ENCODE measurements at places on chromosomes 13 and 19.
A peak's percentile ranks its signal among the peaks of the same experiment; 100 is the strongest.

DNA sequence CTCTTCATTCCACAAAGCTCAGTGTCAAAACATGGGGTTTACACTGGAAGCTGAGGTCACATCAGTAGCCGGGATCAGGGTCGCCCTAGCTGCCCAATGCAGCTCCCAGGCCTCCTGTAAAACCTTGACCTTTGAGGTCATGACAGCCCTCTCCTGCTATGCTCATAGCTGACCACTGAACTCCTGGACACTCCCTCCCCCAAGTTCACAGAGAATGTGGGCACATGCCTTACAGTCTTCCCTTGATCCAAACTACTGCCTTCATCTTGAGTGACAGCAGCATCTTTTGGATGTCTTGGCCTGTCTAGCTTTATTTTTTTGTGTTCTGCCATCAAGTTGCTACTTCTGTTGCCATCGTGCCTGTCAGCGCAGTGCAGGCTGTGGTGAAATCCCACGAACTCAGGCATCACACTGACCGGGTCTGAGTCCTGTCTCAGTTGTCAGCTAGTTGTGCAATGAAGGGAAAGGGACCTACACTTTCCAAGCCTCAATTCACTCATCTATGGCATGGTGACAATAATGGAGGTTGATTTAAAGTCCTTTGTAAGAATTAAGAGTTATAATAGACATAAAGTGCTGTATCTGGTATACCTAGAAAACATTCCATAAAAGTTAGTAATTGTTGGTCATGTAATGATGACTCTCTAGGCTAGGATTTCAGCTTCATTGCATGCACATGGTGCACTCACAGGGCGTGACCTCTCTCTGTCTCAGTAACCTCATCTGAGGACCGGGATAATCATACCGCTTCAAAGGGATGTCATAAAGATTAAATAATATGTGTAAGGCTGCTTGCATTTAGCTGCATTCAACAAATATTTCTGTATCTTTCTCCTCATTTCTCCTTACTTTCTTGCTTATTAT is 16.4 kb upstream of the ALOX5AP start:
- no peaks in the 10 kb centered on the region for H3K36me3 ChIP-seq
- H3K27ac ChIP-seq: no peak overlapping the region
- no peak overlapping the region for H3K4me3 ChIP-seq
- no peak for DNase-seq
- H3K27me3 ChIP-seq: no peaks in the 10 kb centered on the region

DNA sequence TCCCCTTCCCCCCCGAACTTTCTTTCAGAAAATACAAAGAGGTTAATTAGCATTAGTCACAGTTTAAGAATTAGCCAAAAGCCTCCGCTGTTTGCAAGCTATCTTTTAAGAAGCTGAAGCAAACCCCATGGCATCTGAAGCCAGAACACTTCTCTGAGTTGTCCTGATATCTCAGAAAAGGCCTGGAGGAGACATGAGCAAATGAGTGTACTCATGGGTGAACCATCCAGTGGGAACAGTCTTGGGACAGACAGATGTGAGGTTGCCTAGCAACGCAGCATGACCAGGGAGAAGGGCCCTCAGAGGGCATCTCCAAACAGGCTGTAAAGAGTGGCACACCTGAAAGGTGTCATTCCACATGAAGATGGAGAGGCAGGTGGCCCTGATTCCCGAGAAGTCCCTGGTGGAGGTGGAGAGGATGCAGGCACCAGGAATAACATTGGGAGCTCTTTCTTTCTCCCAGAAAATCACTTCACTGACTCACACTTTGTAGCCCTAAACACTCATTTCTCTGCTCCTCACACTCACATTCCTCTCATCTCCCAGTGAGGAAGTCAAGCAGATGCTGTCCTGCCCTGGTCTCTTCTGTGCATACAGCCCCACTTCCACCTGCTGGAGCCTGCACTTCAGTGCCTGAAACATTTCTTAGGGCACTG is 87.0 kb upstream of the TSHZ3 start:
- H3K27ac ChIP-seq: no peak overlapping the region
- no peaks in the 10 kb centered on the region for H3K36me3 ChIP-seq
- no peak overlapping the region for H3K4me3 ChIP-seq
- no peak for DNase-seq
- H3K27me3 ChIP-seq: no peaks in the 10 kb centered on the region

DNA sequence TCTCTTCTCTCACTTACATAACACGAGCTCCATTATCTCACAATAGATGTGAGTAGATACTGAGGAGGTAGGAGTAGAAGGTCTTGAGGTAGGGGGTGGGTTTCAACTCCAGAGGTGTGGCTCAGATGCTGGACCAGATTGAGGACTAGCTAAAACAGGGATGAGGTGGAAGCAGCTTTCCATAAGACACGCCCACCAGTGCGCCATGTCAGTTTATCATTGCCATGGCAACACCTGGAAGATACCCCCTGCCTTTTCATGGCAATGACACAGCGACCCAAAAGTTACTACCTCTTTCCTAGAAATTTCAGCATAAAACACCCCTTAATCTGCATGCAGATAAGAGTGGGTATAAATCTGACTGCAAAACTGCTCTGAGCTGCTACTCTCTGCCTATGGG is 44.1 kb downstream of the KCTD15 start:
- no peaks in the 10 kb centered on the region for H3K4me1 ChIP-seq

DNA sequence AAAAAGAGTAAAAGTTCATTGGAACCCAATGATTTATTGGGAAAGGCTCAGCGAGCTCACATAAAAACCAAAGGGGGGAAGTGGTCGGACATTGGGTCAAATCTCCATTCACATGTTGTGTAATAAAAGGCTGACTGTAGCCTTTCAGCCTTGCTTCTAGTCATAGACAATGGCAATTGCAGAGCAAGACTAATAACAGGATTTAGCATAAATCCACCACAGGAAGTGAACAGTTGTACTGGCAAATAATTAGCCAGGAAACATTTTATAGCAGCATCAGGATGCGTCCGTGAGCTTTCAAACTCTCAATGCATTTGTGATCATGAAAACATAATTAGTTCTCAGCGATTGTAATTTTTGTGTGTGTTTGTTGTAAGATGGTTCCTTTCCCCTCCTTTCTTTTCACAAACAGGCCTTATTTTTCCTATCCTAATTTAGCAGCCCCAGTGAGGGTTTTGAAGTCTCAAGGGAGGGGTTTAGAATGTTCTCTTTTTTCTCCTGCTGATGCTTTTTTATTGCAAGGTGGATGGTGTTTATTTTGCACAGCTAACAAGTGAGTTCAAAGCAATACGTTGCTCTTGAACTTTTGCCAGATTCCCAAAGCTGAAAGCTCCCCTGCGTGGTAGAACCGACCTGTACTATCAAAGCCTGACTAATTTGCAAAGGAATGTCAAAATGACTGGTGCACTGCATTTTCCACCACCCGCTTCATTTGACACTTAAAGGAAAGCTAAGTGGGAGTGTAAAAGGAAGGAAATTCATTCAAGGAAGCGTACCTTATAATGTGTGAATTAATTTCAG is 105.6 kb downstream of the SPRY2 start:
- H3K36me3 ChIP-seq: no peaks in the 10 kb centered on the region
- H3K27me3 ChIP-seq: no peaks in the 10 kb centered on the region
- no peak overlapping the region for H3K4me3 ChIP-seq
- peak; percentile 15 for DNase-seq

GRCh38 chr13:49597043-49597641 is 11.8 kb upstream of the RCBTB1 start:
- H3K4me1 ChIP-seq: no peaks in the 10 kb centered on the region
- no peak for DNase-seq
- H3K4me3 ChIP-seq: no peak overlapping the region
- no peaks in the 10 kb centered on the region for H3K27me3 ChIP-seq
- H3K27ac ChIP-seq: no peak overlapping the region
- no peaks in the 10 kb centered on the region for H3K36me3 ChIP-seq

DNA sequence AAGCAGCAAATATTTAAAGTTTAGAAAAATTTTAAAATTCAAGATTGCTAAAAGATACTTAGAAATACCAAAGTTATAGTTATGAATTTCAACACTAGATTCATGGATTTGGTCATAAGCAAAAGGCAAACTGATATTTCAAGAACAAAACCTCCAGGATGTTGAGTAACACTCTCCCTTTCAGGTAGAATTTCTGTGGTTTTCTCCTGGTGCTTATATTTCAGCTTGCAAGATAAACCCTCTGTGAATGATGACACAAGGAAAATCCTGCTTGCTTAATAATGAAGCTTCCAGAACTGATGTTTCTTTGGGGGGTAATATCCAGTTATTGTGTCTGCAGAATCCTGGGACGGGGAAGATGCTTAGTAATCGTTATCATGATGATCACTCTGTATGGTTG is 320.3 kb upstream of the EDNRB start:
- H3K36me3 ChIP-seq: no peaks in the 10 kb centered on the region
- DNase-seq: no peak
- H3K4me3 ChIP-seq: no peak overlapping the region
- no peaks in the 10 kb centered on the region for H3K4me1 ChIP-seq
- H3K27me3 ChIP-seq: no peaks in the 10 kb centered on the region
- no peak overlapping the region for H3K27ac ChIP-seq

- no peak overlapping the region for H3K4me3 ChIP-seq
- H3K27me3 ChIP-seq: no peaks in the 10 kb centered on the region
- no peak overlapping the region for H3K27ac ChIP-seq
- no peaks in the 10 kb centered on the region for H3K36me3 ChIP-seq
- DNase-seq: no peak
Observed at GRCh38 chr13:102589301-102589822, 7.4 kb upstream of the TPP2 start.

- no peaks in the 10 kb centered on the region for H3K4me1 ChIP-seq
- DNase-seq: no peak
- no peaks in the 10 kb centered on the region for H3K27me3 ChIP-seq
- no peaks in the 10 kb centered on the region for H3K36me3 ChIP-seq
- H3K4me3 ChIP-seq: no peak overlapping the region
Observed at GRCh38 chr13:33471204-33471603, 185.6 kb upstream of the STARD13 start.

DNA sequence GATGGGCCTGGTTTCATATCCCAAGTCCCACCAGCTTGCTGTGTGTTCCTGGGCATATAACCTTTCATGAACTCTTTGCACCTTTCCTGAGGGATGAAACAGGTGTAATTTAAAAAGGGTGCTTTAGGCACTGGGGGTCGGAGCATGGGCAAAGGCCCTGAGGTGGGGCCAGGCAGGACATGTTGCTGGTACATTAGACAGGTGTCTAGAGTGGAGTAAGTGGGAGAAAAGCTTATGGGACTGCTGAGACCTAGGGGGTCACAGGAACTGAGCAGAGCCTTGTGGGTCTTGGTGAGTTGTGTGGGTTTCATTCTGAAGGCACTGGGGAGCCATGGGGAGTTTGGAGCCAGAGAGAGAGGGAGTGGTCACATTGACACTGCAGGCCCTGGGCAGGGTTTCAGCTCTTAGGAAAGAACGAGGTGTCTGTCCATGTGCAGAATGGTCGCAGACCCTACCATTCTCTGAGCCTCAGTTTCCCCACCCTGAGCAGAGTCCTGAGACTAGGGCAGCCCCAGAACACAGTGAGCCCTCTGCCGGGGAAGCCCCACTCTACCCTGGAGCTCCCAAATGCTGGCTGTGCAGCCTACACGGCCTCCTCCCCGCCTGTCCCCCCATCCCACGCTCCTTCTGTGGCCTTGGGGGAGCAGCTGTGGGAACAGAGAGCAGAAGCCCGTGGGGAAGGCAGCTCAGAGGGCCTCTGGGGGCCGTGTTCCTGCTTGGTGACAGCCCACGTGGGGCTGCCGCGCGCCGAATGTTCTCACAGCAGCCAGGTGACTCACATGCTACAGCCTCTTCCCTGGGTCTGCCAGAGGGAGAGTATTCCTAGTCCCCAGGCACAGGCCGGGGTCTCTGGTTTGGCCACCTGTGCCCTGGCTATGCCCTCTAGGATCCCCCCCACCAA is 7.3 kb upstream of the HOMER3 start:
- no peak overlapping the region for H3K27ac ChIP-seq
- no peaks in the 10 kb centered on the region for H3K27me3 ChIP-seq
- no peak for DNase-seq
- no peak overlapping the region for H3K4me3 ChIP-seq

- no peaks in the 10 kb centered on the region for H3K4me1 ChIP-seq
- no peak overlapping the region for H3K27ac ChIP-seq
- H3K27me3 ChIP-seq: no peaks in the 10 kb centered on the region
- H3K4me3 ChIP-seq: no peak overlapping the region
- H3K36me3 ChIP-seq: no peaks in the 10 kb centered on the region
Observed at GRCh38 chr19:29517946-29518345, 7.8 kb upstream of the VSTM2B start.

- H3K4me3 ChIP-seq: no peak overlapping the region
- peak; percentile 46 for DNase-seq
- no peaks in the 10 kb centered on the region for H3K27me3 ChIP-seq
- peaks cover 2% of the 10 kb centered on the region for H3K4me1 ChIP-seq
Observed at GRCh38 chr13:98187155-98187964, 10.3 kb upstream of the RNF113B start.

DNA sequence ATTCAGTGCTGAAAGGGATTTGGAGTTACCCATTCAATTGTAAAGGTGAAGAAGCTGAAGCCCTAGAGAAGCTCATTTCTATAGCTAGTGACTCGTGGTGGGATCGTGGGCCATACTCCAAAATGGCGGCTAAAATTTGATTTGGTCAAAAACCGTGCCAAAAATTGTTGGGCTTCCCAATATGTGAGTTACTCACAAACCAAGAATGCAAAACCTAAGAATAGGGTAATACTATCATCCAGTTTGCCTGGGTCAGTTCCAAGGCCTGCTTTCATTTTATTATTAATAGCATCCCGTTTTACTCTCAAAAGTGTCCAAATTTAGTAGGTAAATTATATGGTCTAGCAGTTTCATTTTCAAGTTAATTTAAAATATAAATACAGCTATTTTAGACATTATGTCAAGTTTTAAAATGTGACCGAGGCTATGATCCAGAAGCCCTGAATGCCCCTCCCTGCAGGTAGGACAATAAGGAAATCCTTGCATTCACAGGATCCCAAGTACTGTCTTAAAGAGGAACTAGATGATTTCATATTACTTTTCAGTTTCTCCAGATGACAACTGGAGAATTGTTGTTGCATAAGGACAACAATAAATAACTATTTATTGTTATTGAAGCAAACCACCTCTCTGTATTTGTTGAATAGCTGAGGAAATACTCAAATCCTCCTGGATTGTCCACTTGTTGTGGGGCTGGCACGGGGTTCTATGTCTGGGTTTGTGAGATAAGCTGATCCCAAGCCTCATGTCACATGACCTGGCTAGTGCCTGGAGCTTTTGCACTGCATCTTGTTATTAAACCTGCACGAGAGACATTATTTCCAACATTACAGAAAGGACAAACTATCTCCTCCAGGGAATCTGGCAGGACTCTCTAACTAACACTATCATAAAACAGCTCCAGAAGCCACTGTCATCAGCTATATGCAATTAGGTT is 11.6 kb upstream of the RAP2A start:
- H3K4me1 ChIP-seq: no peaks in the 10 kb centered on the region

Measured in kidney (tissue), 22 donors.